Lower lobe of right lung (tissue), 2 donors: ENCODE measurements at places on chromosomes 1 and 21.

DNA sequence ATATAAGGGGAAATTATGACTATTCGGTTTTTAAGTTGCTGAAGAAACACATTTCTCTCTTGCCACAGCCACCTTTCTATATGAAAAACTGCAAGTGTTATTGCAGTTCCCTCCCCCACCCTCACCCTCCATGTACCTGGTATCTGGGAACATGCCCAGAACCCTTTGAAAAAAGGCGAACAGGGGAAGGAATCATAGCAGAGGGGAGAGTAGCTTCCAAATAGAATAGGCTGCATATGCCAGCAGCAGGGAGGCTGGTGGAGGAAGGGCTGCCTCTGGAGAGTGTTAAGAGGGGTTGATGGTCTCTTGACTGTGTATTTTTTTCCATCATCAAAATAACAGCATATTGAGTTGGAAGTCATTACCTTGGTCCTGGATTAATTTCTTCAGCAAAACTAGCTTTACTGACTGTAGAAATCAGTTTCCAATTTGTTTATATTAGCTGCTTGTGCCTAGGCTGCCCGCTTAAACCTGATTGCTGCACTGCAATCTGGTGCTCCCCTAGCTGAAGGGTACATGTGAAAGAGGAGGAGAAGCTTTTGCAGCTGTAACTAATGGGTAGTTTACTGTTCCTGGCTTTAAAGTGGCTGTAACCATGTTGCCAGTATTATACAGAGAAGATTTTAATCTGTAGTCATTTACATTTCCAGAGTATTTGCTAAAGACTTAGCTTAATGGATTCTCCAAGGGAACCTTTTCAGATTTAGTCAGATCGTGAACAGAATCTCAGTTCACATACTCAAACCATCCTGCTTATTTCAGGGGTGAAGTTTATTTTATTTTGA is 22.7 kb downstream of the AHCYL1 start:
- no peak for DNase-seq
- peaks cover 35% of the 10 kb centered on the region for H3K36me3 ChIP-seq
- peaks cover 47% of the 10 kb centered on the region for H3K4me1 ChIP-seq
- no peak overlapping the region for H3K4me3 ChIP-seq
- H3K27ac ChIP-seq: no peak overlapping the region

- H3K36me3 ChIP-seq: peaks cover 45% of the 10 kb centered on the region
- H3K4me1 ChIP-seq: peaks cover 27% of the 10 kb centered on the region
- no peak overlapping the region for H3K4me3 ChIP-seq
- no peak for DNase-seq
- no peaks in the 10 kb centered on the region for H3K27me3 ChIP-seq
- H3K27ac ChIP-seq: no peak overlapping the region
These were observed 2.7 kb downstream of the AKR7A2 start for GRCh38 chr1:19309123-19309813.

GRCh38 chr1:227759341-227760300 is 24.4 kb downstream of the SNAP47 start:
- H3K4me3 ChIP-seq: no peak overlapping the region
- H3K4me1 ChIP-seq: peaks cover 38% of the 10 kb centered on the region
- no peak overlapping the region for H3K27ac ChIP-seq
- DNase-seq: no peak
- H3K36me3 ChIP-seq: peaks cover 39% of the 10 kb centered on the region

- peak overlapping the region; percentile 47 for H3K4me3 ChIP-seq
- no peak overlapping the region for H3K27ac ChIP-seq
- peaks cover 10% of the 10 kb centered on the region for H3K27me3 ChIP-seq
- H3K4me1 ChIP-seq: peaks cover 19% of the 10 kb centered on the region
These were observed 462 bp upstream of the RXRG start for GRCh38 chr1:165445388-165445787.

DNA sequence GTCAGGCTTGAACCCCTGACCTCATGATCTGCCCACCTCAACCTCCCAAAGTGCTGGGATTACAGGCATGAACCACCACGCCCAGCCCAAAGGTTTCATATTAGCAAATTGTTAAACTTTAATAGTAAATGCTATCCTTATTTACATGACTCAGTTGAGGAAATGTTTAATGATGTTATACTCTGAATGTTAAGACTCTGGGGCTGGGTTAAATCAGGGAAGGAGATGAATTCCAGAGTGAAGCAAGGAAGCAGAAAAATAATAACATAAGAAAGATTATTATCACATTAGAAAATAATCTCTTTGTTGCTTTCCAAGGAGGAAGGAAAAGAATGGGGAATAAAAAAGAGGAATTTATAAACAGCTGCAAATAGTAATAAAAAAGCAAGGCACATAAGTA is 105.3 kb downstream of the PTGS2 start:
- no peaks in the 10 kb centered on the region for H3K36me3 ChIP-seq
- H3K27me3 ChIP-seq: no peaks in the 10 kb centered on the region
- H3K4me1 ChIP-seq: no peaks in the 10 kb centered on the region
- no peak overlapping the region for H3K27ac ChIP-seq
- H3K4me3 ChIP-seq: no peak overlapping the region
- no peak for DNase-seq

GRCh38 chr1:87620807-87621206 is 292.1 kb downstream of the LMO4 start:
- no peaks in the 10 kb centered on the region for H3K36me3 ChIP-seq
- H3K4me3 ChIP-seq: no peak overlapping the region
- no peak for DNase-seq
- no peak overlapping the region for H3K27ac ChIP-seq
- H3K4me1 ChIP-seq: no peaks in the 10 kb centered on the region

DNA sequence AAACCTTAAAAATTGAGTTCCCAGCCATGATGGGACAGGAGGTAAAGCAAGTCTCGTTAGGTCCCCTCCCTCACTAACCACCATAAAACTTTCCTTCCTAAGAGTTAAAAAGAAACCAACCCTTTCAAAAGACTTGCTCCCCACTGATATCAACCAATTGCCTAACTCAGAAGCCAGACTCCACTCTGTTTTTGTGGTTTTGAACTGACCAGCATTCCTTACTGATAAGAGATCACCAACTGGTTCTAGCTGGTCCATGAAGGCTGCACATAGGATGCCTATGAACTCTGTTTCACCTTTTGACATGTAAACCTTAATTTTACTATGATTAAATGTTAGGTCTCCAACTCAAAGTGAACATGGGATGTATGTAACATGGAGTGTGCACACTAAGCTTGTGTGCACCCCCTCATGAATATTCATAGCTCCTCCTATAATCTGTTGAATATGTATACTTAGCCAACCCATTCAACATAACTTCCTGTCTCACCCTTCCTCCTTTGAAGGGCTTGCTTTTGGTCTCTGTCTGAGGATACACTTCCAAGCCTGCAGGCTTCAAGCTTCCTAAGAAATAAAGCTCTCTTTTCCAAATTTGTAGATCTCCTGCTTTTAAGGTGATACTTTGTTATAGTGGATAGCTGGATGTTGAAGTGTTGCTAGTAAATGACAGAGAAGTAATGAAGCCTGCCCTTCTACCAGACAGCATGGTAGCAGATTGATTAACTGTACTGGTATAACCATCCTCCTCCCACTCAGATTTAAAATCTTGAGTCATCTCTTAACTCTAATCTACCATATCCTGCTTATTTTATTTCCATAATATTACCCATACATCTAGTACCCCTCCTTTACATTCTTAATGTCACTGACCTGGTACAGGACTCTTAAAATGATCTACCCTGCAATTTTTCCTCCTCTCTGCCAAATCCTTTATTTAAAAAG is 95.6 kb downstream of the ZNF644 start:
- no peak overlapping the region for H3K4me3 ChIP-seq
- peaks cover 16% of the 10 kb centered on the region for H3K4me1 ChIP-seq

DNA sequence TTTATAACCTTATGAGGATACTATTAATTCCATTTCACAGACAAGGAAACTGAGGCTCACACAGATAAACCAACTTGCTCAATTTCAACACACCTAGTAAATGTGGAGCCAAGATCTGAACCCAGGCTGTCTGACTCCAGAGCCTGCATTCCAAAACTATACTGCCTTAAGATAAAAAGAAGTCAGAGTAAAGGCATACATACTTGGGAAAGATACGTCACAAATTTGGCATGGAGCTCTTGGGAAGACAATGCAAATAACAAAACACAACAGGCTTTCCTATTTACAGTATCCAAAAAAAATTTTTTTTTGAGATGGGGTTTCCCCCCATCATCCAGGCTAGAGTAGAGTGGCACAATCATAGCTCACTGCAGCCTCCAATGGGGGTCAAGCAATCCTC is 5.9 kb downstream of the AKT3 start:
- no peak for DNase-seq
- H3K36me3 ChIP-seq: no peaks in the 10 kb centered on the region
- H3K4me1 ChIP-seq: peaks cover 24% of the 10 kb centered on the region
- no peaks in the 10 kb centered on the region for H3K27me3 ChIP-seq

GRCh38 chr21:35681946-35682345 is 378.4 kb downstream of the SETD4 start:
- H3K27ac ChIP-seq: no peak overlapping the region
- no peak for DNase-seq

- no peaks in the 10 kb centered on the region for H3K27me3 ChIP-seq
- no peak overlapping the region for H3K27ac ChIP-seq
These were observed 1643.8 kb downstream of the MRPL39 start for GRCh38 chr21:23963454-23963853.

GRCh38 chr1:147912553-147912952 is 10.0 kb downstream of the GJA8 start:
- H3K27me3 ChIP-seq: no peaks in the 10 kb centered on the region
- no peak overlapping the region for H3K4me3 ChIP-seq
- no peaks in the 10 kb centered on the region for H3K4me1 ChIP-seq
- no peak overlapping the region for H3K27ac ChIP-seq
- DNase-seq: no peak
- no peaks in the 10 kb centered on the region for H3K36me3 ChIP-seq

DNA sequence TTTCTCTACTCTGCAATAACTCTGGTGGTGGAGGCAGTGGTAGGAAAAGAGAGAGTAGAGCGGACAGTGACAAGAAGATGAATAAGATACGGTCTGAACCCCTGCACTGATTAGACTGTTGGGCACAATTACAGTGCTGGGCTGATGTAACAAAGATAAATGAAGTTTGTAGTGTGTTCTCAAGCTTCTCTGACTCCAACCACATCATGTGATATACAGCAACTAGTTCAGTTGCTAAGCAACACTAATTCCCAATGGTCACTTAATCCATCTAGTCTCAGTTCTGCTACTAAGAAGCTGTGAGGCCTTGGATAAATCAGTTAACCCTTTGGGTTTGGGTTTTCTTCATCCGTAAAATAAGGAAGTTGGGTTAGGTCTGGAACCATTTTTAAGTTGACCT is 17.3 kb downstream of the DDR2 start:
- no peak overlapping the region for H3K27ac ChIP-seq
- DNase-seq: no peak
- peaks cover 5% of the 10 kb centered on the region for H3K4me1 ChIP-seq
- no peaks in the 10 kb centered on the region for H3K36me3 ChIP-seq
- H3K27me3 ChIP-seq: no peaks in the 10 kb centered on the region

DNA sequence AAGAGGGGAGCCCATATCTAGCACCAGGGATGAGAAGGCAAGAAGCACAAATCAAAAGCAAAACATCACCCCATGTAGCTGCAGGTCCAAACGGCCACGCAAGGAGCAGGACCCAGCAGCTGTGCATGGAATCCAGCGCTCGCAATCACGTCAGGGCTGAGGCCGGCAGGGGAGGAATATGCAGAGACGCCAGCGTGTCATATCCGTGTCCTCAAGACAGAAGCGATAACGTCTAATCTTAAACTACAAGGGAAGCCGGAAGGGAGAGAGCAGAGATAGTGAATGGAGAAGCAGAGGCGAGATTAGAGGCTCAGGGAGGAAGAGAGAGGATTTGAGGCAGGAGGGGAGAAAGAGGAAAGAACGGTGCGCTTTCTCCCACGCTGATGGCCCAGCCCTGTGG is 39.1 kb downstream of the FBXO2 start:
- no peak overlapping the region for H3K4me3 ChIP-seq
- H3K36me3 ChIP-seq: no peaks in the 10 kb centered on the region
- no peak for DNase-seq
- no peaks in the 10 kb centered on the region for H3K4me1 ChIP-seq
- no peaks in the 10 kb centered on the region for H3K27me3 ChIP-seq
- H3K27ac ChIP-seq: no peak overlapping the region

- peaks cover 4% of the 10 kb centered on the region for H3K36me3 ChIP-seq
- peak overlapping the region; percentile 27 for H3K4me3 ChIP-seq
- H3K27ac ChIP-seq: peak overlapping the region; percentile 65
- peak; percentile 87 for DNase-seq
These were observed 9.1 kb downstream of the ITGB2 start for GRCh38 chr21:44911384-44912157.

- peak overlapping the region; percentile 96 for H3K4me3 ChIP-seq
- H3K27me3 ChIP-seq: no peaks in the 10 kb centered on the region
- H3K4me1 ChIP-seq: peaks cover 33% of the 10 kb centered on the region
- DNase-seq: no peak
- peak overlapping the region; percentile 100 for H3K27ac ChIP-seq
These were observed 918 bp downstream of the MIB2 start for GRCh38 chr1:1616045-1616790.

DNA sequence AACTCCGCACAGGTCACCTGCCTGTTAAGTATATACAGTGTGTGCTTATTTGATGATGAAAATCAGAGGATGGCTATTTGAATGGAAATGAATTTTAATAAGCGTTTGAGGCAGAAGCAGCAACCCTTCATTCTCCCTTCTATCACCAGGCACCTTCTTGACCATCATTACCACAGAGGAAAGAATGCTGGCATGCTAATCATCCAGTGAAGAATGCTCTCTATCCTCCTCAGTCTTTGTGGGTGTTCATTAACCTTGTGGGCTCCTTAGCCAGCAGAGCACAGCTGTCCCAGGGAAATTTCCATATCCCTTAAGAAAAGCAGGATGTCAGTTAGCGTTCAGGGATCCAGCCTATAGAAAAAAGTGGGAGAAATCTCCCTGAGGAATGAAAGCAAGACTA is 428.0 kb upstream of the CAMK1G start:
- H3K36me3 ChIP-seq: no peaks in the 10 kb centered on the region
- H3K4me1 ChIP-seq: peaks cover 7% of the 10 kb centered on the region
- H3K4me3 ChIP-seq: no peak overlapping the region
- H3K27ac ChIP-seq: no peak overlapping the region
- DNase-seq: no peak

- no peaks in the 10 kb centered on the region for H3K27me3 ChIP-seq
- no peak overlapping the region for H3K4me3 ChIP-seq
These were observed 426.7 kb downstream of the RWDD3 start for GRCh38 chr1:95660736-95661135.

DNA sequence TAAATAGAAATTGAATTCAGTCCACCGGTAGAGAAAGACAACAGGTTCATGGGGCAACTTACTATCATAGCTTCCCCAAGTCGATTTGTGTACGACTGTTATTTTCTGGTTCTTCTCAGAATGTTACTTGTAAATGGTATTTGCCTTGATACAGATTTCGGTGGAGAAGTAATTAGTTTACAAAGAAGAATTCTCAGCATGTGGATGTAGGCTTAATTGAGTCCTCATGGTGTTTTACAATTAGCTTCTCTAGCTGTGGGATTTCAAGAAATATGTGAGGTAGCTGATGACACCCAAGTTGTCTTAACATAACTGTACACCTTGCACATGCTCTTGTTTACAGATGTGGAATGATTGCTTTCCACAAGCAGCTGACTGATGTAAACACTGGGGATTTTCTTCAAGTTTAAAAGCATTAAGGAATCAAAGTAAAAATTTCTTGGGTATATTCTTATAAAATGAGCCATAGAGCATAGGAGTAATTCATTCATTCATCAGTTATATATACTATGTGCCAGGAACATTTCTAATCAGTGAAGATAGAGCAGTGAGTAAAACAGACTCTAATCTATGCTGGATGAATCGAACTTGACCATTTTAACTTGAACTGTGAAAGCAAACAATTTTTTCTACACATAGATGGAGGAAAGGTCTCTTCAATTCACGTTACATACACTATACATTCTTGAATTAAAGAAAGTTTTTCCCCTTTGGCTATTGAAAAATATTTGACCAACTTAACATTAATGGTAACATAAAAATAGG is 1.4 kb downstream of the MACO1 start:
- peak overlapping the region; percentile 94 for H3K27ac ChIP-seq
- DNase-seq: no peak
- no peaks in the 10 kb centered on the region for H3K27me3 ChIP-seq
- no peaks in the 10 kb centered on the region for H3K36me3 ChIP-seq
- H3K4me1 ChIP-seq: peaks cover 53% of the 10 kb centered on the region
